Trophoblast cell (in vitro differentiated cells and primary cell): ENCODE measurements at places on chromosomes 2 and 18.

DNA sequence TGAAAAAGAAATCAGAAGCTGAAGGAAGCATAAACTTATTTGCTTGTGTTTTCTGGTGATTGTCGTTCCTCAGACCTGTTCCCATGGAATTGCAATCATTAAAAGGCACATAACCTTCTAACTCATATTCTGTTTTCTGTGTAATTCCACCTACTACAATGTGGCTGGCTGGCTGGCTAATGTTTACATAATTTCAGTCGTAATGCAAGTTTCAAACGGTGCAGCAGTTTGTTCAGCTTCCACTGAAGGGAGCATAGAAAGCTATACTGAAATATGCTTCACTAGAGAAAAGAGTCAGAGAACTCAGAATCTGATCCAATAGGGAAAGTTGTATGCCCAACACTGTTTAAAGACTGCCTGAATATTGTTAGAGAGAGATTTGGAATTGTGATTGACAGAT lies 27.1 kb upstream of the SCN7A start:
- DNase-seq = no peak

- DNase-seq = no peak
These were observed 400.3 kb upstream of the TRIB2 start for GRCh38 chr2:12316476-12316875.

- DNase-seq = no peak
These were observed 1.2 kb downstream of the SFT2D3 start for GRCh38 chr2:127702395-127703009.

DNA sequence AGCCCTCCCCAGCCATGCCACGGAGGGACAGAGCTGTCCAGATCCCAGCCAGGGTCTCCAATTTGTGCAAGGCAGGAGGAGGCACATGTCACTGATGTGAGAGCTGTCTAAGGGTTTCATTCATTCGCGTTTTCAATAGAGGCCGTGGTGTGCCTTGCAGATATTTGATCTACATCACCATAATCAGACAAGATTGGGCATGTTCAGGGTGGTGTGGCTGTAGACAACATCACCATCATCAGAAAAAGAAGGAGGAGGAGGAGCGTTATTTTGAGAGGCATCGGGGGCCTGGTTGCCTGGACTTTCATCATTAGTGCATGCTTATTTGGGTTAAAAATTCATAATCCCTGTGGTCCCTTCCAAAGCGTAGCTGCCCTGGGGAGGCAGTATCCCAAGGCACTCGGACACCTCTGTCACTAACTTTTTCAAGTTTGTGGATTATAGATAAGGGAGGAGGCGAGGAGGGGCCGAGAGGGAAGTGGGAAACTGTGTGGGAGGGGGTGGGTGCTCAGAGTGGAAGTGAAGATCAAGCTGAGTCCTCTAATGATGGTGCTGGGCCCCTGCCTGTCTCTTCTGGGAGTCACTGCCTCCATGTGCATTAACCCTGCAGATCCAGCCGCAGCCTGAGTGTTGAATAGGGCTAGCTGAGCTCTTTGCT lies 194.1 kb downstream of the CTIF start:
- no peak for DNase-seq

DNA sequence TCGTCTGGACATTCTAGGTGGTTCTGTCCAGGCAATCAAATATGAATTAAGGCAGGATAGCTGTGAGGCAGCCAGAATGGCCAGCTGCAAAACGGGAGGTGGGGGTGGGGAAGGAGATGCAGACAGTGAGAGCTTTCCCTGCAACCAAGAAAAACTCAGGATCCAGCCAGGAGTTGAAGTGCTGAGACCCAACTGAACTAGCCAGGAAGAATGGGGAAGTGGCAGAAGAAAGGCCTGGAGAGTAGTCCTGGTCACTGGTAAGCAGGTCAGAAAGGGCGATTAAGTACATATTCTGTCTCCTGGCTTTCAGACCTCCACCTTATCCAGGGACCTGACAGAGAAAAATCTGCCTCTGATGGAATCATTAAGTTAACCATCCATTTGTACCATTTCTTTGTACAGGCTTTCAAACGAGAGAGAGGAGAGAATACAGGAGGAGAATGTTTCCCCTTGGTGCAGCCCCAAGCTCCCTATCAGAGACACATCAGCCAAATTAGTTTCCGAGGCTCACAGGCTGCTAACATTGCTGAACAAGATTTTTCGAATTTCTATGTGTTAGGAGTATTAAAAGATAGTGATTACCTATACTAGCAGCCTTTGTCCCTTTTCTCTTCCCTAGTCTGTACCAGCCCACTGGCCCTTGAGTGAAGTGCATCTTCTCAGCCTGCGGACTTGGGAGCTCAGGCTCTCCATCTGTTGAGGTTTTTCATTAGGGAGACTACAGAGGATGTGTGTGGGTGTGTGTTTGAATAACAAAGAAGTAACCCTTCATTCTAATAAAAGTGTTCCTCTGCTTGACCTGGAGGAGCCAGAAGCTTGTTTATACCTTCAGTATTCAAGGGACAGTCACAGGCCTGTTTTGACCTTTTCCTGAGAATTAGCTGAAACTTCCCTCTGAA lies 12.5 kb upstream of the HOXD1 start:
- no peak for DNase-seq

DNA sequence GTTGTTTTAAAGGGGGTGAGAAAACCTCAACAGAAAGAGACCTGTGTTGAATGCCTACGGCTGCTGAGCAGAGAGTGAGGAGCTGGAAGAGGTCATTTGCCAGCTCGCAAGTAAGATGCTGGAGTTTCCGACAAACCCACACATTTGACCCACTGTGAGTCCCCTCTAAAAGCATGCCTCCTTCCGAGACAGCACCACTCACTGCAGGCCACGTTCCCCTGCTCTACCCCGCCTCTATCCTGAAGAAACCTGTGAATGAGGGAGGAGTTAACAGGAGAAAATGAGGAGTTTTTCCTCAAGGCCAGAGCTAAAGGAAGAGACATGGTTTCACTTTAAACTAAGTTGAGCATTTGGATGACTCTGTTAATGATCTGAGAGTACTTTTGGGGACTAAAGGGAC lies 188.7 kb downstream of the DPP10 start:
- DNase-seq = no peak

DNA sequence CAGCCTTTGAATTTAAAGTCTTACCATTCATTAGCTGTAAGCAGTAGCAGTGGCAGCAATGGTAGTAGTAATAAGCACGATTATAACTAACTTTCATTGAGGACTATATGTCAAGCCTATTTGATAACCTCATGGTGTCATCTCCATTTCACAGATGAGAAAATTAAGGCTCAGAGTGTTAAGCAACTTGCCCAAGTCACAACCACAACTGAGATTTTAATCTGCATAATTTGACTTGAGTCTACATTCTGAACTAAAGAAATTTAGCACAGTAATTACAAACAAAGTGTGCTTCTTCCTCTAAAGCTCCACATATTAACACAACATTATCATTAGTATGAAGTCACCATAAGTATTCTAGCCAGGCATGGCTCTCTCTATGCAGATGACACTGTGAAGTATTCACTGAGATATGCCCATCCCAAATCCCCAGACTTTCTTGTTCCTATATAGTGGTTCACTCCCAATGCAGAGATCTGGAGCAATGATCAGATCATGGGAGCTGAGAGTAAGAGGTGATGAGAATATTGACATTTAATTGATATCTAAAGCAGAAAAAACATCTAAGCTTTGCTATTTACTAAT lies 120.2 kb downstream of the ATAD2B start:
- no peak for DNase-seq

DNA sequence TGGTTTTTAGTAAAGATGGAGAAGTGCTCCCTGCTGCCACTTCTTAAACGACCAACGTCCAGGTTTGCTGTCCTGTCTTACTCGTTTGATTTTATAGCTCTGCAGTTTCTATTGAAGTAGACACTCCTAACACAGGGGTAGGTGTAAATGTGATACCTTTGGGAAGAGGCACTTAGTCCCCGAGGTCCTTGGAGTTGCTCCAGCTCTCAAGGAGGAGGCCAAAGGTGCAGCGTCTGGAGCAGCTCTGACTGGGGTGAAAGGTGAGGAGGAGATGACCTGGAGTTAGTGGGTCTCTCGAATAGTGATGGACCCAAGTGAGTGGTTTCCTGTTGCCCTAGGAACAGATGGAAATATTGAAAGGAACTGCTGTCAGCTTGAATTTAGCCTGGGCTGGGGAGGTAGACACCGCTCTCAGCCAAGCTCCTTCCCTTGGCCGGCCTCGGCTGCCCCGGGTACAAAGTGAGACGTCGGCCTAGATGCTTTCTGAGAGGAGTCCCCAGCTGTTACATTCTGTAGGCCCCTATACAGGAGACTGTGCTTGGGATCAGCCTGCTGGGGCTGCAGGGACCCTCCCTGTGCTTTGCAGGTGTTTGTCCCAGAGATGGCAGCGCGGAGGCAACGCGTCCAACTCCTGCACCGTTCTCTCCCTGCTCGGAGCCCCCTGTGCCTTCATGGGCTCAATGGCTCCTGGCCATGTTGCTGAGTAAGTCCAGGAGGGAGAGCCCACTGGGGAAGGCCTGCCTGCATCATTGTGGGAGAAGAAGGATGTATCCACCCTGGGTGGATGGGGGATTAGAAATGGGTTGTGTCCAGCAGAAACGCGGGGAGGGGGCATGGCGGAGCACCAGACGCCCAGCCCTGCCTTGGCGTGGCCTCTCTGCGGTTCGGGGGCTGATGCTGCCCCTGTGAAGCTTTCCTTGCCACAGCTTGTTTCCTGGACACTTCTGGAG lies 5.4 kb downstream of the KHK start:
- DNase-seq = no peak

- no peak for DNase-seq
These were observed 377.1 kb upstream of the CNTNAP5 start for GRCh38 chr2:123648016-123648415.

- DNase-seq = no peak
These were observed 112.2 kb downstream of the MEIS1 start for GRCh38 chr2:66547118-66547517.

DNA sequence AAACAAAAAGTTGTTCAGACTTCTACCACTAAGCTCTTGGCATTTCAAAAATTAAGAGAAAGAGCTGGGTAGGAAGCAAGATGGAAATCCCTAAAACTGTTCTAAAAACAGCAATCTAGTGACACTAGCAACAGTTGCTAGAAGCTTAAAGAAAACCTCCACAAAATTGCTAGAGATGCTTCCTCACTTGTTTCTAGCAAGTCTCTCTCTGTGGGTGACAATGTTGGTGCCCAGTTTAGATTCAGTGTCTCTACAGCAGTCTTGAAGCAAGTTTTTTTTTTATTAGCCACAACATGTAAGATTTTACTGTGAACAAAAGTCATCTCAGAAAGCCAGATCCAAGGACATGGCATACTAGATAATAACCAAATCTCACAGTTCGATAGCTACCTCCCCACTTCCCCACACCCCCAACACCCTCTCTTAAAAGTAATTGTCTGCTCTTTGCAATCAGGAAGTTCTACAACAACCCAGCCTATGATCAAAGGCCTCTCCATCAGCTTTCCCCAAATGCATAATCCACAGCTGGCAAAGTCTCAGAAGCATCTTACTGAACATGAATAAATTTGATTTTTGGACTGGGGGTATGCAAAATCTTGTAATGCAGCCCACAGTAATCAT lies 70.0 kb downstream of the ANKRD44 start:
- no peak for DNase-seq

DNA sequence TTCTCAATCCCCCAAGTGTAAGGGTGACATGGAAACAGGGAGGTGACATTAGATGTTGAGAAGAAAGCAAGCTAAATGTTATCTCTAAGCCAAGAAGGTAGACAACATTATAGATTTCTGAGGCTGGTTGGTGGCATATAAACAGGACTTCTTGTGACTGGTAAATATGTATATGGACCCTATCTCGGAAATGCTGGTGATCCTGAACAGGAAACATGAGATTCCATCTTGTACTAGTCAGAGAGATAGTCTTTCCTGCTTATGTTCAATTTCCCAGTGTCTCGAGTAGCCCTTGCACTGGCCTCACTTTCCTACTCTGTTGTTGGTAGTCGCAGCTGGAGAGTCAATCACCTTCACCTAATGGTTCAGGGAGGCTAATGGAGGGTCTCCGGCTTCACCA lies 26.8 kb downstream of the MOGAT1 start:
- no peak for DNase-seq

DNA sequence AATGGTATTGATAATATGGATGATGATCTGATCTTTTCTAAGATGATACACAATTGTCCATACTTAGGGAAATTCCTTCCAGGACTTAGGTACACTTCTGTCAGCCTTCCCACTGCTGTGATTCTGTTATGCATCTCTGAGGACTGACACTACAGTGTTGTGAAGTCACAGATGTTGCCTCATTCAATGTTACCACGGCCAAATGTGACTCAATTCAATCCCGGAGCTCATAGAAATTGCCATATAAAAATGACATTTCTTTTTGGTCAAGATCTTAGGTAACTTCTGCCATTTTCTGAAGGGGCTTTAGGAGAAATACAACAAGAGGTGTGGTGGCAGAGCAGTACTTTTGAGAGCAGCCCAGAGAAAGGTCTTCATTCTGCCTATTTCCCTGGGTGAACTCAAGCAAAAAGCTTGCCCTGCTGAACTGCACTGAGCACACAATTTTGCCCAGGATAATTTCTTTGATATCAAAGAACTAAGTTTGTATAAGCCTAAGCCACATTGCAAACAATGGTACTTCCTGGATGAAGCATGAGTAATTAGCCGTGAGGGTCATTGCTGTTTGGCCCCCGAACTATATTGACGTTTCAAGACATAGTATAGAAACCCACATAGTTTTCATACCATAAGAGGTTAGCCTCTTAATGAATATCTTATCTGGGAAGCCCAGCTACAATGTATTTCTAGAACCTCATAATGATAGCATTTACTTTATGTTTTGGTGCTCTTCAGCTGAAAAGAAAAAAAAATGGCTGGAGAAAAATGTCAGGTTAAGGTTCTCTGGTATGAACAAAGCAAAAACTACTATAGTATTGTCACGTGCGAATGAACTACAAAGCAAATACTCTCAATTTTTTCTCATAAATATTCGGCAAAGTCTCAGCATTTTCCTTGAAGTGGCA lies 437.4 kb downstream of the MEIS1 start:
- peak; percentile 10 for DNase-seq

GRCh38 chr2:224151161-224151560 lies 112.1 kb upstream of the SERPINE2 start:
- DNase-seq = no peak

GRCh38 chr2:8191427-8191826 lies 490.4 kb upstream of the ID2 start:
- DNase-seq = no peak

- no peak for DNase-seq
These were observed 24.0 kb downstream of the C2orf49 start for GRCh38 chr2:105361102-105361889.

GRCh38 chr2:190528521-190529001 lies 6.0 kb downstream of the NEMP2 start:
- DNase-seq = no peak

DNA sequence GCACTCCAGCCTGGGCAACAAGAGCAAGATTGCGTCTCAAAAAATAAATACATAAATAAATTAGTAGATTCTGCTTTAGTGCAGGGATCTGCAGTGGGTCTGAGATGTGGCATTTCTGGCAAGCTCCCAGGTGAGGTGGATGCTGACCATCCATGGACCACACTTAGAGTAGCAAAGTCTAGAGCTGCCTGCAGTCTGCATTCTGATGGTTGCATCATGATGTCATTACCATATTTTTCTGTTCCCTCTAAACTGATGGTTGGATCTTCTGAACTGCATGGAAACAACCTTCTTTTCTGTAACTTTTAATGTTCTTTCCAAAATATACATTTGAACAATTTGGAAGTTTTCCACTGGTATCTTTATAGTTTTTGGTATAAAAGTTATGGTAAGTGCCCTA lies 42.9 kb downstream of the MYL12B start:
- DNase-seq = no peak
